ENCODE measurements at places on chromosomes 3 and 15.

- no peak for DNase-seq
These were observed 144.4 kb upstream of the NR2F2 start for GRCh38 chr15:96186105-96186504.

GRCh38 chr15:100924436-100924835 lies 5.3 kb downstream of the LRRK1 start:
- DNase-seq, result no peak

DNA sequence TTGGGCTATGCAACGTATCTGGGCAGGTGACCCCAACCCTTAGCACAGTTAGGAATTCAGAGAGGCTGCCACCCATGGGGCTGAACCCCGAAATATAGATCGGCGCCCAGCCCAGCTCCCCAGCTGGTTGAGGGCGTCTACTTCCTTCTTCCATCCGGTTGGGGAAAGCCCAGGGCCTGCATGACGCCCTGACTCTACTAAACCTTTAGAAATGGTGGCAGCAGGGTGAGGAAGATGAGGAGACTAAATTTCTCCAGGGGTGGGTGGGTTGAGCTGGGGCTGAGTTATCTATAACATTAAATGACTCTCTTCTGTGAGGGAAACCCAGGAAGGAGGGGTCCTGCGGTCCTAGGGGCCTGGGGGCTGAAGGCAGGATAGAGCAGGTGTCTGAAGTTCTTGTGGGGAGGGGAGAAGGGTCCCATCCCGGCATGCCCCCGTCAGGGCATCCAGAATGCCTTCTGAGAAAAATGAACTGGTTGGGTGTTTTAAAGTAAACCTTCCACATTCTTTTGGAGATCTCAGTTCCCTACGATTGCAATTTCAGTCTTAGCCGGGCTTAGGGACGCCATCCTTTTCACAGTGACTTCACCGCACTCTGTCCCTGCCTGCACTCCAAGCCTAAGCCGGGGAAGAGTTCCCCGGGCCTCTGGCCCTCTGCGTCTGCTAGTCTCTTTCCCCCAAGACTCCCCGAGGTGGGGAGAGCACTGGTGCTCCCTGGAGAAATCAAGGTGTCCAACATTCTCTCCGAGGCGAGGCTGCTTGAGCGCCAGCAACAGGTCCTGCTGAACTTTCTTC lies 28.5 kb downstream of the NR2F2 start:
- DNase-seq, result no peak

DNA sequence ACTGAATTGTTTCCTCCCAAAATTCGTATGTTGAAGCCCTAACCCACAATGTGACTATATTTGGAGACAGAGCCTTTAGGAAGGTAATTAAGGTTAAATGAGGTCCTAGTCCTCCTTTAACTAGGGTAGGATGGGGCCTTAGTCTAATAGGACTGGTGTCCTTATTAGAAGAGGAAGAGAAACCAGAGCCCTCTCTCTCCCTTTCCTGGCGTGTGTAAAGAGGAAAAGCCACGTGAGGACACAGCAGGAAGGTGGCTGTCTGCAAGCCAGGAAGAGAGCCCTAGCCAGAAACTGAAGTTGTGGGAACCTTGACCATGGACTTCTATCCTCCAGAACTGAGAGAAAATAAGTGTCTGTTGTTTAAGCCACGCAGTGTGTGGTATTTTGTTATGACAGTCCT lies 94.3 kb downstream of the OXNAD1 start:
- no peak for DNase-seq

GRCh38 chr3:181454451-181455027 lies 257.2 kb upstream of the SOX2 start:
- no peak for DNase-seq

GRCh38 chr3:181134873-181135272 lies 145.3 kb upstream of the DNAJC19 start:
- DNase-seq, result no peak

- no peak for DNase-seq
These were observed 263.6 kb upstream of the GOLGA6L4 start for GRCh38 chr15:83971992-83972391.

DNA sequence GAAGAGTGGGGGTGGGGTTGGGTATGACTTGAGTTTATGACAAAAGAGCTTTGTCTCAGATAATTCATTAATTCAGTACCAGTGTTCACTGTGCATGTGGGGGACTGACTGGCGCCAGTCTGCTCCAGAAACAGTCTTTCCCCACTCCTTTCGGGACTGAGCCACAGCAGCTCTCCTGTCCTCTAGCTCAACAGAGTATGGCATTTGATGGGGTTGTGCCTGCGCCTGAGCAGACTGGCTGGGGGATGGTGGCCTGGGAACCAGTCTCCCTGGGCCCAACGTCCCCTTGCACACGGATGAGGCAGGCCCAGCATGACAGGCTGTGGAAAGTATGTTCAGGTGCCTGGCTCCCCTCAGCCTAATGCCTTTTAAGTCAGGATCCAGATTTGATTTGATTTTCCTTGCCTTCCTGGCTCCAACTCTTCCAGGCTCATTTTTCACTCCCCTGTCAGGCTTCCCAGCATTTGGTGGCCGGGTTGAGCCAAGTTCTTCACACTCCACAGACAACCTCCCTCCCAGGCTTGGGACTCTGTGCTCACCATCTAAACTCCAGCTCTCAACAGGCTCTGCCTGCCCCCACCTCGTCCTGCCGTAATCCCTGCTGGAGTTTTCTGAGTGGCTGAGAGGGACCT lies 105.0 kb downstream of the MYLK start:
- no peak for DNase-seq

DNA sequence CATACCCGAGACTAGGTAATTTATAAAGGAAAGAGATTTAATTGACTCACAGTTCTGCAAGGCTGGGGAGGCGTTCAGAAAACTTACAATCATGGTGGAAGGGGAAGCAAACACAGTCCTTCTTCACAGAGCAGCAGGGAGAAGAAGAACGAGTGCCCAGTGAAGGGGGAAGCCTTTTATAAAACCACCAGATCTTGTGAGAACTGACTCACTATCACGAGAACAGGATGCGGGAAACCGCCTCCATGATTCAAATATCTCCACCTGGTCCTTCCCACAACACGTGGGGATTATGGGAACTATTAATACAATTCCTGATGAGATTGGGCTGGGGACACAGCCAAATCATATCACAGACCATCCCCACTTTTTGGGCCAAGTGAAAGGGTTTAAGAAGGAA lies 58.8 kb upstream of the CTXND1 start:
- DNase-seq, result no peak

DNA sequence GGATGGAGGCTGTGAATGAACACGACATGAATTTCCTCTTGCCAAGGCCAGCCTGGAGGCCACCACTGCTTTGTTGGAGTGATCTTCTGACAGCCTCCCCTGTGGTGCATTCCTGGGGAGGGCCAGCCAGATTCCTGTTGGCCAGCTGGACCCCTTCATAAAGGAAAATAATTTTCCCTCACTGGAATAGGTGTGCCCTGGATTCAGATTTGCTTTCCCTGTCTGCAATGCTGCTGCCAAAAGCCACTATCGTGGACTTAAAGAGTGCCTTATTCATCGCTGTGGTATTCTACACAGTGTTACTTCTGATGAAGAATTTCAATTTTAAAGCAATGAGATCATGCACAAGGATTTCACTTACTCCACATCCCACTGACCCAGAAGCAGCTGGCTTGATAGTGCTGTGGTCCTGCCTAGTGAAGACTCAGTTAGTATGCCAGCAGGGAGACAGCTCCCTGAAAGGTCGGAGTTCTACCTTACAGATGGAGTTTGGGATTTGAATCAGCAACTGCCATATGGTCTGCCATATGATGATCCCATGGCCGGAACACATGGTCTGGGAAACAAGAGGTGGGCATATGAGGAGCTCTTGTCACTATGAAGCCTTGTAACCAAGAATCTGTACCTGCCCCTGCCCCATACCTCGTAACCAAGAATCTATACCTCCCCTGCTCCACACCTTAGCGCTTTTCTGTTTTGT lies 145.2 kb downstream of the KLF13 start:
- no peak for DNase-seq

DNA sequence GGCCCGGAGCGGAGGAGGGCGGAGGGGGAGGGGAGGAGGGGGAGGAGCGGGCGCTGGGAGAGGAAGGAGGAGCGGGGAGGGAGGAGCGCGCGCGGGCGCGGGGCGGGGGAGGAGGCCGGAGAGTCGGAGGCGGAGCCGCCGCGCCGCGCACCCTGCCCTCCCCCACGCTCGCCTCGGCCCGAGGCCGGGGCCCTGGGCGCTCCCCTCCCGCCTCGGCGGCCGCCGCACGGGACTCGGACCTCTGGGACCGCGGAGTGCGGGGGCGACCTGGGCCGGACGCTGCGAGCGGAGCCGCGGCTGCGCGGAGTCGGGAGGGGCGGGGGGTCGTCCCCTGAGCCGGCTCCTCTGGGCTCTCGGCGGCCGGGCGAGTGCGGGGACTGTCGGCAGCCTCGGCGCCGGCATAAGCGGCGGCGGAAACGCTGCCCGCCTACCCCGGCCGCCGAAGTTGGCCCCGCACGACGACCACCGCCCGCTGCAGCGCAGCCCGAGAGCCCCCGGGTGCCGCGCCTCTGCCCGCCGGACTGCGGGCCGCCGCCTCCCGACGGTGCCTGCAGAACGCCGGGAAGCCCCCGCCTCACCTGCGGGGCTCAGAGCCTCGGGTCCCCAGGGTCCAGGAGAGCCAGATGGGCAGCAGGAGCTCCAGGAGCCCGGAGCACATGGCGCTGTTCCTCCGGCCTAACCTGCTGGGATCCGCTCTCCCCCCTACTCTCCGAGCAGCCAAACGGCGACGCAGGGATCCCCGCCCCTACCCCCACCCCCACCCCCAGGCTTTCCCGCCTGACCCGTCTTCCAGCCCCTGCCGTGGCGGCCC lies 406 bp upstream of the GABRB3 start:
- no peak for DNase-seq

DNA sequence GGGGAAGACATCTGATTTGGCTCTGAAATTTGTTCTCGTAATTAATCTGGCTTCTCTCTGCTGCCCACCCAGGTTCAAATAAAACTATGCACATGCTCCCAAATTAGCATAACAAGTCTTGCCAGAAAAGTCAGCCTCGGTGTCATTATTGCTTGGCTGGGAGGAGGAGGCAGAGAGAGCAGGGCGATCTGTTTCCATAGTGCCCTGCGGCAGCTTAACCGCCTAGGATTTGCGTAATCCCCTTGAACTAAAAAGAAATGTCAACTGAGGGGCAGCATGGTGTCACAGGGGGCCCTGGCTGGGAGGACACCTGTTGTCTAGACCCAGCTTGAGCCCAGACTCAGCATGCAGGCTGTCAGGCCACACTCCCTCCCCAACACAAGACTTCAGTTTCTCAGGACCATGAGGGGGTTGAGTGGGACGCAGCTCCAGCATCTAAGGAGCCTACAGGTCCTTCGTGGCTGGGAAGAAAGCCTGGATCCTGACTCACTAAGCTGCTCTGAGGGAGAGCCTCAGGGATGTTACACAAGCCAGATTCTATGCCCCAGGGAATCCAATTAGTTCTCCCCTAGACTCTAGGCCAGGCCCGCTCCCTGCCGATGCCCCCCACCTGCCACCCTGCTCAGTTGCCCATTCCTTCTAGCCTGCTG lies 17.3 kb downstream of the MRPS11 start:
- no peak for DNase-seq

DNA sequence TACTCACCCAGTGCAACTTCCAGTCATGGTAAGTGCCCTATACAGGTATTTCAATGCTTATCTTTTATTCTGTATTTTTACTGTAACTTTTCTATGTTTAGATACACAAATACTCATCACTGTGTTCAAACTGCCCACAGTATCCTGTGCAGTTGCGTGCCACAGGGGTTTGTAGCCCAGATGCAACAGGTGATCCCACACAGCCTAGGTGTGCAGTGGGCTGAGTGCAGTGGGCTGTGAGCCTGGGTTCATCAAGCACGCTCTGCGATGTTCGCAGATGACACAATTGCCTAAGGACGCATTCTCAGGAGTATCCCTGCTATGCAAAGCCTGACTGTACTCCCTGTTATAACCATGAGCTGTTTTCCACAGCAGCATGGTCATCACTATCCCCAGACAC lies 36.2 kb upstream of the VGLL4 start:
- DNase-seq, result no peak

- DNase-seq, result no peak
These were observed 183.3 kb upstream of the ROPN1 start for GRCh38 chr3:124174910-124175874.

GRCh38 chr15:94080416-94080815 lies 150.9 kb upstream of the MCTP2 start:
- DNase-seq, result no peak

DNA sequence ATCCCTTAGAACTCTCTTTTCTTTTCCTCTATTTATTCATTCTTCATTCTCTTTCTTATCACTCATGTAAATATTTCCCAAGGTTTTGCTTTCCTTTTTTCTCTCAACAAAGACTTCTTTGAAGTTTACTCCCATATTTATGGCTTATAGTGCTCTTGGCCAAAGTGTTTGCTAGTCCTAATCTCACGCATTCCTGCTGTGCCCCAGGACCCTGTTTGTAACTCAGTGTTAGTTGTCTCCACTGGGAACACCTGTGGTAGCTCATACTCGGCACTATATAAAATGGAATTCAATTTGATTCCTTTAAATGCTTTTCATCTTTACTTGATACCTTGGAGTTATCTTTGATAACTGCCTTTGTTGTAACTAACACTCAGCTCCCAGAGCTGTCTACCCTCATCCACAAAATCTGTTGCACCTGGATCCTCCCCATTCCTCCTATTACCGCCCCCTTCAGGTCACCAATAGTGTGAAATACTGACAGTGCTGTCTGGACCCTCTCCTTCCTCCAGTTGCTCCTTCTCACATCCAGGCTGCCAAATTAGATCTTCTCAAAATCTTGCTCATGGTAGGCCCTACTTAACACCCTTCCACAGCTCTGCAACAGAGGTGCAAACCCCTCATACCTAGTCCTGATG lies 76.8 kb downstream of the TIGIT start:
- no peak for DNase-seq

GRCh38 chr3:130905551-130905950 lies 11.7 kb downstream of the ATP2C1 start:
- no peak for DNase-seq

DNA sequence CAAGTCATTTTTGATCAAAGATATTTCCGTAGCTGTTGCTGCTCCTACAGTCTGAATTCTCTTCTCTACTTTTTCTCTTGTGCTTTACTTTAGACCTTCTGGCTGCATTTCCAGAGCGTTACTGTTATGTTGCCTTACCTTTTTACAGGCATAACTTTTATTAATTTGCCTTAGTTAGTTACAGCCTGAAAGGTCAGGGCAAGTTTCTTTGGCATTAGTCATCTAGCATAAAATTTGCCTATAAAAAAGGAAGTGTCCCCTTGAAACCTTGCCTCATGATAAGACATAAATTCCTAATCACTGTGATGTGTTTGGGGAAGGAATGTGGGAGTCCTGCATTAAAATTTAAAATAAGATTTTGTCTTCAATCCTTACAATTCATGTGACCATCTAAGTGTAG lies 618.5 kb downstream of the NR2F2 start:
- DNase-seq, result no peak

- DNase-seq, result no peak
These were observed 582.5 kb downstream of the PLOD2 start for GRCh38 chr3:145578471-145578870.

- no peak for DNase-seq
These were observed 169.3 kb upstream of the TPM1 start for GRCh38 chr15:62873203-62873602.

- no peak for DNase-seq
These were observed 100.1 kb downstream of the DPH6 start for GRCh38 chr15:35445891-35446290.

GRCh38 chr3:66809595-66809958 lies 188.5 kb upstream of the KBTBD8 start:
- DNase-seq, result no peak

GRCh38 chr15:98160236-98160635 lies 199.7 kb downstream of the ARRDC4 start:
- peak; percentile 1 for DNase-seq

Measured in stimulated activated CD8-positive, alpha-beta memory T cell treated with anti-CD3 and anti-CD28 coated beads, Interleukin-12 subunit alpha, Interleukin-12 subunit beta, amount 100 ng/mL, for 4 hours (primary cell).